ENCODE measurements at places on chromosomes 5 and 9.

DNA sequence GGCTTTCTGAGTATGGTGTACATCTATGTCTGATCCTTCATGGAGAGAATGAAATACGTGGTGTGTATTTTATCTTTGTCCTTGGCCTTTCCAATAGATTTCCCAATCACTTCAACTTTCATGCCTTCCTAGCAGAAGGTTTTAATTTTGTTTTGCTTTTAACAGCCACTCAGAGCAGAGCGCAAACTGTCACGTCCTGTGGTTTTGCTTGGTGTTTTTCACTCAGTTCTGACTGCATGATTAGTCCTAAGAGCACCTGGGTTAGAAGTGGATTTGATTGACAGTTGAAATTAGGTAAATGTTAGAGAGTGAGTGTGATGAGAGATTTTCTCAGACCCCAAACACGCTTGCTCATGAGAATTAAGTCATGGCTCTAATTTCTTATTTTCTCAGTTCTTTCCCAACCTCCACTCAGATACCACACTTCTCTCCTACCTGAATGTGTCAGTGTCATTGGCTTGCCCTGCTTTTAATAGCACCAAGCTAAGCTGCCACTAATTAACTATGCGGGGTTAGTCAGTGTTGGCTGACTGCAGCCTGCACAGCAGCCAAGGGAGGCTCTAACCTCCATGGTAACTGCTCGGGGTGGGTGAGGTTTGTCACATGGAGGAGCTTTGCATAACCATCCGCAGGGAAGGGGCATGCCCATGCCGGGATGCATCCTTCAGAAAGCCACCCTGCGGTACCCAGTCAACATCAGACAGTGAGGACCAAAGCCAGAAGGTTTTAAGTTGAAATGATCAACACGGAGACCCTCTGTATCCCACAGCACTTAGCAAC lies 173.4 kb downstream of the NR3C1 start:
- DNase-seq, result peak; percentile 96

DNA sequence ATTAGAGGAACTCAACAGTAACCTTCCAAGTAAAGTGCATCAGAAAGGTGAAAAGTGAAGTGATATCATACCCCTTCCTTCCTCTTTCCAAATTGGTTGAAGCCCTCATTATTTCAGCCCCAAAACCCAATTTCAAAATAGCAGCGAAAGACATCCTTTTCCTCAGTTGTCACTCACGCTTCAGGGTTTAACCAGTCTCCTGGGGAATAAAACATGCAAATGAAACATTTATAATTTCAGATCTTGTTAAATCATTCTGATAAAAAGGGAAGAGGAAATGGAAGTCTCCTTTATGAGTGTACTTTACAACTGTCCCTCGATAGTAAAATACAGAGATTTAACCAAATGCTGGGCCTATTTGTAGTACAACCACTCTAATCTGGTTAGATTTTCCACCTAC lies 22.5 kb downstream of the TRPM6 start:
- DNase-seq, result no peak

- no peak for DNase-seq
These were observed 170.1 kb downstream of the CDH12 start for GRCh38 chr5:22683050-22683449.

GRCh38 chr5:1065891-1066650 lies 45.8 kb downstream of the SLC12A7 start:
- no peak for DNase-seq

- peak; percentile 80 for DNase-seq
These were observed 9.7 kb downstream of the LECT2 start for GRCh38 chr5:135944967-135945560.

DNA sequence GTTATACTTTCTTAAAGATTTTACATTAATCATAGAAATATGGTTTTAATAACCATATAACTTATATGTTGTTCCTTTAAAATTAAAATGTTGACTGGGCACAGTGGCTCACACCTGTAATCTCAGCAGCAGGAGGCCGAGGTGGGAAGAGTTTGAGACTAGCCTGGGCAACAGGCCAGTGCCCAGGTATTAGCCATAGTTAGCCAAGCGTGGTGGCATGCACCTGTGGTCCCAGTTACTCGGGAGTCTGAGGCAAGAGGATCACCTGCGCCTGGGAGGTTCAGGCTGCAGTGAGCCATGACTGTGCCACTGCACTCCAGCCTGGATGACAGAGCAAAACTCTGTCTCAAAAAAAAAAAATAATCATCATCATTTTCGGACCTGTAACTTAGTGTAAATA lies 133.5 kb downstream of the DTWD2 start:
- DNase-seq, result peak; percentile 58

DNA sequence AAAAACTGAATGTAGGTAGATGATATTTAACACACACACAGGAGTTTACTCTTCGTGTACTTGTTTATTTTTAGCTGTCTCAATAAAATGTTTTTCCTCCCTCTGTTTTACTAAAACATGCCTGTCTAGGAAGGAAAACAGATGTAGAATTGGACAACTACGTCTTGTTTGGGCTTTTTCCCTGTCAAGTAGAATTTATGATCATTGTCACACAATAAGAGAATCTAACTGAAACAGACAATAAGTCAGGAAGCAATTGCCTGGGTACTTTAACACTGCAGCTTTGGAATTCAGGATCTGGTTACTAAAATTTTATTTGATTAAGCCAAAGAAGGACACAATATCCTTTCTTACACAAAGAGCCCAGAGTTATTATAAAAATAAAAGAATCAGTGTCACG lies 164.2 kb downstream of the ZDHHC21 start:
- no peak for DNase-seq

GRCh38 chr9:89274838-89275237 lies 36.2 kb upstream of the CKS2 start:
- DNase-seq, result peak; percentile 96

DNA sequence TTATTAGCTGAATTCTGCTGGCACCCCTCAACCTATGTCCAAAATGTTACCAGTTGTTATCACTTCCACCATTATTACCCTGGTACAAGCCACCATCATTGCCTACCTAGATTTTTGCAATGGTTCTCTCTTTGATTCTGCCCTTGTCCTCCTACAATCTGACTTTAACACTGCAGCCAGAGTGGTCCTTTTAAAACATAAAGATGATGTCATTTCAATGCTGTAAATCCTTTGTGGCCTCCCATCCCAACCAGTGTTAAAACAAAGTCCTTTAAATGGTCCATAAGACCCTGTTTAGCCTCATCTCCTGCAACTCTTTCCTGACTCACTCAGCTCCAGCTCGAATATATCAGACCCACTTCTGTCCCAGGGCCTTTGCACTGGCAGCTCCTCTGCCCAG lies 54.9 kb upstream of the FSTL4 start:
- no peak for DNase-seq

DNA sequence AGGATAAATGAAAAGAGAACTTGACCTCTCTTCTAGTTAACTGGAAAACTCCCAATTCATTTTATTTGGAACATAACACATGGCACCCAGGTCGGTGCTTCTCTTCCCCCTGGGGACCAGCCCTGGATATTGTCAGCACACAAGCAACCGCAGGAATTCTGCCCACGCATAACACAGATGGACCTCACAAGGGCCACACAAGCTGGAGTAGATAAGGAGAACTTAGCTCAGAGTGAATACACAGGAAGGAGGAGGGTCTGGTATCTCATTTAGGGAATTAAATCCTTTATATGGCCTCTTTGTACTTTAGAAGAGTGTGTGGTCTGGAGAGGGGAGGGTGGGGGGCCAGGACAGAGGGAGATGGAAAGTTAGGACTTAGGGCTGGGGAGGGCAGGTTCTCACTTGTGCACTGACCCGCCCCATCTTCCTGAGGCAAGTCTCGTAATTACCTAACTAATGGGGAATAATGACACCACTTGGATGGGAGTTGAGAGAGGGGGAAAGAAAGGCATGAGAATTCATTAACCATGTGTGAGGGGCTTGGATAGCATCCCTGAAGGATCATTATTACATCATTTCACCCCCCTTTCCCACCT lies 341.2 kb upstream of the WWC1 start:
- no peak for DNase-seq

- peak; percentile 66 for DNase-seq
These were observed 37.4 kb downstream of the WWC1 start for GRCh38 chr5:168328814-168329213.

DNA sequence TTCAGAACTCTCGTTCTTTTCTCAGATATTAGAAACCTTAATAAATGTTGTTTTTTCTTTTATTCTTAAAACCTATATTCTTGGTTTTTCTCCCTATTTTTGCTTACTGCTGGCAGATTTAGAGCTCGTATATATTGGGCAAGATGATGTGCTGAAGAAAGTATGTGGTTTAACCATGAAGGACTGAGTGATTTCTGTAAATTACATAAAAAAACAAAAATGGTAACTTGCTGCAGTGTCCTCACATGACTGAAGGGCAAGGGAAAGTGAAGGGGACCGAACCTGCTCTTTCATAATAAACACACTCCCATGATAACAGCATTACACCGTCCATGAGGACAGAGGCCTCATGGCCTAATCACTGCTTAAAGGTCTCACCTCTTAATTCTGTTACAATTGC lies 393.8 kb upstream of the ZNF608 start:
- no peak for DNase-seq

DNA sequence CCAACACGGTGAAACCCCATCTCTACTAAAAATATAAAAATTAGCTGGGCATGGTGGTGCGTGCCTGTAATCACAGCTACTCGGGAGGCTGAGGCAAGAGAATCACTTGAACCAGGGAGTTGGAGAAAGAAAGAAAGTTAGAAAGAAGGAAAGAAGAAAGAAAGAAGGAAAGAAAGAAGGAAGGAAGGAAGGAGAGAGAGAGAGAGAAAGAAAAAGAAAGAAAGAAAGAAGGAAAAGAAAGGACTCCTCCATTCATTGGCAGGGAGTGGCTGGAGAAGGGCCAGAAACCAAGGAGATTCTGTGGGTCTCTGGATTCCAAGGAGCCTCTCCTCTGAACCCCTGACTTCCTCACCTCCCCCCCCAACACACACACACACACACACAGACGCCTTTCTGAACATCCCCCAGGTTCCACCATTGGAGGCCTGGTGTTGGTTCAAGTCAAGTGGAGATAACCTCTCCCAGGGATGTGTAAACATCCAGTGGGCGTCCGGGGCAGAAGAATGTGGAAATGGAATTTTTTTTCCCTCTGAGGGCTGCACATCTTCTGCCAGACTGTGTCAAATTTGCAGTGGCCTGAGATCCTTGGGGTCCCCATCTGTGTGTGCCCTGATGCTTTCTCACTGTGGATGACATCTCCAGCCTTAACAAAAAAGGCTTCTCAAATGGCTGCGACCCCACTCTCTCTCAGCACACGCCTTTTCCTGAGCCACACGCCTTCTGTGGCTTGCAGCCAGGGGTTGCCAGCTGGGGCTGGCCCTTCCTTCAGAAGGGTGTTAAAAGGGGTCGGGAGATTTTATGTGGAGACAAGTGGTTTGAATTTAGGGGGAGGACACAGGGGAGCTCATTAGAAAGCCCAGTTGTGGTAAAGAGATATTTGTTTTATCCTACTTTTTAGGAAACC lies 109.3 kb upstream of the HAND1 start:
- no peak for DNase-seq

DNA sequence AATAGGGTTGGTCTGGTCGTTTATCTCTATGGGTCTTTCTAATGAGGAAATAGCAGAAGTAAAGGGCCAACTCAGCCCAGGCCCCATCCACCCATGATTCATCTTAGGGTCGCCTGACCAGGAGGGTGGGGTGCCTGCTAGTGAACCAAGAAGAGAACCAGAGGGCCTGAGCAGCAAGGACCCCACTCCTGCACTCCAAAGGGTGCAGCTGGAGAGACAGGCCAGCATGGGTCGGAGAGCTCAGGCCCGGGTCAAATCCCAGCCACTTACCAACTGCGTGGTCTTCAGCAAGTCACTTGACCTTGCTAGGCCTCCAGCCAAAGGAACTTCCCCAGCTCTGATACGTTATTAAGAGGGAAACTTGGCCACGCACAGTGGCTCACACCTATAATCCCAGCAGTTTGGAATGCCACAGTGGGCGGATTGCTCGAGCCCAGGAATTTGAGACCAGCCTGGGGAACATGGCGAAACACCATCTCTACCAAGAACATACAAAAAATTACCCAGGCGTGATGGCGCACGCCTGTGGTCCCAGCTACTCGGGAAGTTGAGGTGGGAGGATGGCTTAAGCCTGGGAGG lies 4.3 kb downstream of the BBLN start:
- DNase-seq, result peak; percentile 32

DNA sequence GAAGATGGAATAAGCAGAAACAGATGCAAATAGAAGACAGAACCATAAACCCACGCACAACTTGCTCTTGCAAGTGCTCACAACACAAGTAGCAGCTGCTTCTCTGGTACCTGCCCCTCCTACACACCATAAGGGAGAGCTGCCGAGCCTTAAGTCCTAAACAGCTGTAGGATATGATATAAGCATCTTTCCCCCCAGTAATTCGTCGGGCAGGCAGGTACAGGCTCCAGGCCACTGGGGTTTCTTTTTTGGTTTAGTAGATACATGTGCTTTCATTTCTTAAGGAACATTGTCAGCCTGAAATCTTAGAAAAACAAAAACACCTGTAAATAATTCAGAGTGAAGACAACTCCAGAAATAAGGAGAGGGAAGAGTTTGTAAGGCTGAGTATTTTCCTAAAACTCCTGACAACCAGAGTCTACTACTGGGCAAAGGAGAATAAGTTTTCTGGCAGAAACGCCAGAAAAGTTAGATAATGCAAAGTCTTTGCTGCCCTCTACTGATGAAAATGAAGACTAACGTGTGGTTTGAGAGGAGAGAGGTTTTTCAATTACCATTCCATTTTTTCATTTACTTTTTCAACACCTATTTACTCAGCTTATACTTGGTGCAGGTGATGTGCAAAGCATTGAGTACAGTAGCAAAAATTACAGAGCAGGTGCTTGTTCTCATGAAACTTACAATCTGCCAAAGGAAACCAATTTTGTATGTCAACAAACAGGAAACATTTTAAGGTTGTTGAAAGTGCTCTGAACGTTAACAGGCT lies 20.1 kb upstream of the TCERG1 start:
- peak; percentile 56 for DNase-seq

DNA sequence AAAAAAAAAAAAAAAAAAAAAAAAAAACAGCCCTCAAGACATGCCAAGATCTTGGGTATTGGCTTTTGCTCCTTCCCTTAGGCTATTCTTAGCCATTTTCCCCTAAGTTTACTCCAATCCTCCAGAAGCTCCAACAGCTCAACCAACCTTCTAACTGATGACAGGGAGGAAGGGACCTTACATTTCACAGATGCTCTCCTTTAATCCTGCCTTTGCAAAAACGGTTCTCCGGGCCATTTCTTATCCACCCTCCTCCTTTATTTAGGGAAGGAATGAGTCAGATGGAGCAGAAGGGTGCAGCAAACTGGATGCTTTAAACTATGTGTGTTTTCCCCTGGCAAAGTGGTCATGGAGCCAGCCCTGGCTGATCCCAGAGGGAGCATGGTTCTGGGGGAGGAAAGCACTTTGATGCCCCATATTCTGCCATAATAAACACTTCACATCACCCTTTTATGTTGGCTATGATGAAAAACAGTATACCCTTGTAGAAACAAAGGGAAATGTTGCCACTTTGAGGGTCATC lies 369.4 kb upstream of the DMAC1 start:
- DNase-seq, result no peak

DNA sequence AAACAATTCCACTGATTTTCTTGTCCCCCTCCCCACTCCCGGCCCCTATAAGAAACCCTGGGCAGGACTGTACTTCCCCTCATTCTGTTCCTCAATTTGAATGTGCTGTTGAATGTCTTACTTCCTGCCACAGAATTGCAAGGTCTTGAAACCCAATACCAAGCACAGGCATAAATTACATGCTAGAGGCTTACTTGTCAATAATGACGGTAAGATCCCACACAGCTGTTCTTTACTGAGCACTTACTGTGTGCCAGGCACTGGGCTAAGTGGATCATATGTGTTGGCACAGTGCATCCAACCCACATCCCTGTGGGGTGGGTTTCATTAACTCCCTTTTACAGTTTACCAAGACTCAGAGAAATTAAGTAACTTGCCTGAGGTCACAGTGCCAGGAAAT lies 63.4 kb downstream of the MVB12B start:
- DNase-seq, result no peak

GRCh38 chr9:98184326-98184725 lies 8.1 kb downstream of the CORO2A start:
- DNase-seq, result no peak
